ENCODE measurements at places on chromosomes 11 and 22.

- no peak for DNase-seq
Observed at GRCh38 chr22:50572965-50573364, 5.3 kb downstream of the CPT1B start.

- no peak for DNase-seq
Observed at GRCh38 chr22:47818496-47818895, 1056.0 kb downstream of the TBC1D22A start.

DNA sequence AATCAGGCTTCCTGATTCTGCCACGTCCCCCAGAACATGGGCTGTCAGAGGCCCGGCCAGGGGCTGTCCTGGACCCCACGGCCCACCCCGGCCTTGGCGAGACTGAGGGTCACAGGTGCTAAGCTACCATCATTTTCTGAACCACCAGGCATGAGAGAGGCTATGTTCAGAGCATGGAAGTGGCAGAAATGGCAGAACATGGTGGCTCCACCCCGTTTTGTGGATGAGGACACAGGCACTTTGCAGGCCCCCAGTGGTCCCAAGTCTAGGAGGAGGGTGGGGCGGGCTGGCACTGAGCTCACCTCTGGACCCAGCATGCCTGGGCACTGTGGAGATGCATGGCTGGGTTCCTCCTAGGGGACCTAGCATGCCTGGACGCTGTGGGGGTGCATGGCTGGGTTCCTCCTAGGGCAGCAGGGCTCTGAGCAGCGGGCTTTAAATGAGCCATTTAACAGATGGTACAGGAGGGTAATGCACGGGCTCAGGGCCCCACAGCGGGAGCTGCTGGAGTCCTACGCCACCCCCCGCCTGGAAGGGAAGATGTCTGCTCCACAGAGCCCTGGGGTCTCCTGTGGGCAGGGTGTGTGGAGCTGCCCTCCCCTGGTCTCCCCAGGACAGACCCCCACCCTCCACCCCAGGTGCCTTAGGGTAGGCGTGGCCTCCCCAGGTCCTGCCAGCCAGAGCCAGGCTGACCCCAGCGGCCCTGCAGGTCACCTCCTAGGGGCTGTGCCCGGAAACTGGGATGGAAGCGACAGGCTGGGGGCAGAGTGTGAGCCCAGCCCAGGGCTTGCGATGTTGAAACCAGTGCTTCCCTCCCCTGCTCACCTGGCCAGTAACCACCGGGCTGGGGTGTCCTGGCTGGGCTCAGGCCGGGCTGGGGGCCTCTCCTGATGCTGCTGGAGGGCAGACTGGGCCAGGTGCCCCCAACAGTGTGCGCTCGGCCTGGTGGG, 6.1 kb upstream of the MUC5AC start:
- peak; percentile 7 for DNase-seq

DNA sequence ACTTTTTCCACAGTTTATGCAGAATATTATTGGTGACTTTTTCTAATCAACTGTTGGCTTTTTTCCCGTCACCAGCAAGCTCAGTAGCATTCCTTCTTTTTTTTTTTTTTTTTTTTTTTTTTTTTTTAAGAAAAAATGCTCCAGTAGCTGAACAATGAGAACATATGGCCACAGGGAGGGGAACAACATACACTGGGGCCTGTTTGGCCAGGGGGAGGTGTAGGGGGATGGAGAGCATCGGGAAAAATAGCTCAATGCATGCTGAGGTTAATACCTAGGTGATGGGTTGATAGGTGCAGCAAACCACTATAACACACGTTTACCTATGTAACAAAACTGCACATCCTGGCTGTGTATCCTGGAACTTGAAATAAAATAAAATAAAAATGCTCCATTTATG, 82.5 kb downstream of the ARHGAP42 start:
- DNase-seq: no peak

DNA sequence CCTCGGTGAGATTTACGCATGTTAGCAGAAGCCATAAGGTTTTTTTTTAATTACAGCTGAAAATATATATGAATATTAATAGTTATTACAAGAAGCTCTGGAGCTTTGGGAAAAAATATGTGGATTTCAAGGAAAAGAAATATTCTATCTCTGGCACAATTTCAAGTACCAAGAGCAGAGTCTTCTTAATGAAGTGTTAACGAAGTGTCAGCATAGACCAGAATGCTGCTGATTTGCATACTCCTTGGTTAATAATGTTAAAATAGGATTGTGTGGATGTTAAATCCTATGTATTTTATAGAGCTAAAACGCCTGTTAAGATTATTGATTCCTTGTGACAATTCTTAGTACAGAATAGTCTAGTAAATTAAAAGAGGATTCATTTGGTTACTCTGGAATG, 57.0 kb upstream of the FAT3 start:
- no peak for DNase-seq

DNA sequence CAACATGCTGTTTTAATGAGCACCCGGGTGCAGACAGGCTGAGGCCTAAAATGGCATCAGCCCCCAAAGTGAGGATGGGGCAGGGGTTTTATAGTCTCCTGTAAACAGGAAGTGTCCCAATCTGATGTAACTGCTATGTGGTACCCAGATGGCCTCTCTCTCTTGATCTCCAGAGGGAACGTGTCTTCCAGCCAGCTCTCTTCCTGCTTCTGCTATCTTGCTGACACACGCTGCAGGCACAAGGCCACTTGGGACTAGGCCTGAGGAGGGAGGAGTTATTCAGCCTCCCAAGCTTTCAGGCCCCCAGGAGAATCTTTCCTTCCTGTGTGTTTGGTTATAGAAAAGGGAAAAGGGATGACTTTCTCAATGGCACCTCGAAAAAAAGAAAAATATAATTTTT, 11.4 kb upstream of the VSTM5 start:
- no peak for DNase-seq

- DNase-seq: no peak
Observed at GRCh38 chr11:45670386-45671135, 5.1 kb upstream of the CHST1 start.

DNA sequence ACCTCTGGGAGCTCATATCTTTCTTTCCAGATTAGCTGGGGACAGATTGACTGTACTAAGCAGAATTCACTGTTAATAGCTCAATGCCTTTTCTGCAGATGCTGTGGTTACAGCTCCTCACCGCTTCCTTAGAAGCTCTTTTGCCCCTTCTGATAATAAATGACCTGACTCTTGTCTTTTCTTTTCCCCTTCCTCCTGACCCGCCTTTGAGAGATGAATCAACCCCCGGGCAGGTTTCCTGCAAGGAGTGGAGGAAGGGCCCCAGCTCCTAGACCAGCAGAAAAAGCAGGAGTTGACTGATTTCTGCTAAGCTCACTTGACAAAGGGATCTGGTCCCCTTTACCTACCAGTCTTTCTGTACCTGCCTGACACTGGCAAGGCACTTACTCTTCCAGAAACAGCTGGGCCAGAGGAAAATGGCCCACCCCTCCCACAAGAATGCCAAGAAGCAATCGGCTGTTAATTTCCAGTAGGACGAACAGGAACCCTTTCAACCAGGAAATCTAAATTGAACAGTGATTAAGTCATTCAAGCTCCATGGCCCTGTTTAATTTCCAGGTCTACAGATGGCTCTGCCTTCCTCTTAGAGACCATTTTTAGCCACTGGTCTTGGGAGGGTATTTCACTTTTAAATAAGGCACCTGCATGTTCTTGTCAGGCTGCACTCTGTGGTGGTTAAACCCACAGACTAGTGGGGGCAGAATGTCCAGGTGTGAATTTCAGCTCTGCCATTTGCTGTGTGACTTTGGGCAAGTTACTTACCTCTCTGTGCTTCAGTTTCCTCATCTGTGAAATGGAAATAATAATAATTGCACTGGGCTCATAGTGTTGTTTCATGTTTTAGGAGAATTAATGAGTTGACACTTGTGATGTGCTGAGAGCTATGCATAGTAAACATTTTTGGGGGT, 67.5 kb downstream of the PRR5L start:
- DNase-seq: no peak

Data from GM03348 (cell line).